ENCODE measurements at places on chromosomes 3 and 15. TPM values are rescaled to one million over a fixed set of nuclear protein-coding genes. Genes with fewer than 3 reads are reported as not detected.

GRCh38 chr3:4799266-4800256, 179.7 kb upstream of the BHLHE40 start:
- H3K27ac ChIP-seq: no peak overlapping the region
- no peaks in the 10 kb centered on the region for H3K27me3 ChIP-seq
- H3K4me1 ChIP-seq: peaks cover 13% of the 10 kb centered on the region

DNA sequence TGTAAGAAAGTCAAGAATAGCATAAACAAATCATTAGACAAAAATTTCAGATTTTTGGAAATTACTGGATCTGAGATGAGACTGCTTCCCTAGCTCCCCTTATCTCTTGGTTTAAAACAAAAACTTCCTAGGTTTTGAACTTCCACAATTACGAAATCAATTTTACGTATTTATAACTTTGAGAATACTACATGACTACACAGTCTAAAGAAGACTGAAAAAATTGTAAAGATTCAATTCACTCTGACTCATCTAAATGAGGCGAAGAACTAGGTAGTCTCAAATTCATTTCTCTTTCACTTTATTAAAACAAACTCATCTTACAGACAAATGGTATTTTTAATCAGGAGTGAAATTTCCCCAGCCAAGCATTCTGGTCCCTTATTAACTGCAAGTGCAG, 10.3 kb downstream of the CCDC54 start:
- no peaks in the 10 kb centered on the region for H3K36me3 ChIP-seq
- DNase-seq: no peak
- H3K27ac ChIP-seq: no peak overlapping the region
- H3K4me3 ChIP-seq: no peak overlapping the region
- H3K4me1 ChIP-seq: no peaks in the 10 kb centered on the region

- H3K4me3 ChIP-seq: no peak overlapping the region
- no peak overlapping the region for H3K27ac ChIP-seq
- no peaks in the 10 kb centered on the region for H3K27me3 ChIP-seq
- no peak for DNase-seq
- no peaks in the 10 kb centered on the region for H3K36me3 ChIP-seq
Observed at GRCh38 chr3:127006781-127007436, 24.0 kb downstream of the PLXNA1 start.

DNA sequence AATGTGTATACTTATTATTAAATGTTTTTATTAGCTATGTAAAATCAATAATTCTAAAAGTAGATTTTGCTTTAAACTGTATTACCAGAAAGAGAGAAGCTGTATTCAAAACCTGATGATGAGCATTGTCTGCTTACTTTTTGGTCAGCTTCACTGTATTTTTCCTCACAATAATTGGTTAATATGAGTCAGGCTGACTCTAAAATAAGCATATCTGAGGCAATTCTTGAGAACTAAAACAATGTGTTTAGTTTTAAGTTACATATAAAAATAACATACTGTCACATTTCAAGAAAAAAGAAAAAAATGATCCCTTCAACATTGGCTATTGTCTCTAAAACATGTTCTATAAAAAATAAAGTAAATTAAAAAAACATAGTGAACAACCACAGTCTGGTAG, 66.1 kb downstream of the EPHA3 start:
- DNase-seq: no peak
- H3K27ac ChIP-seq: no peak overlapping the region
- no peaks in the 10 kb centered on the region for H3K27me3 ChIP-seq
- no peaks in the 10 kb centered on the region for H3K36me3 ChIP-seq

DNA sequence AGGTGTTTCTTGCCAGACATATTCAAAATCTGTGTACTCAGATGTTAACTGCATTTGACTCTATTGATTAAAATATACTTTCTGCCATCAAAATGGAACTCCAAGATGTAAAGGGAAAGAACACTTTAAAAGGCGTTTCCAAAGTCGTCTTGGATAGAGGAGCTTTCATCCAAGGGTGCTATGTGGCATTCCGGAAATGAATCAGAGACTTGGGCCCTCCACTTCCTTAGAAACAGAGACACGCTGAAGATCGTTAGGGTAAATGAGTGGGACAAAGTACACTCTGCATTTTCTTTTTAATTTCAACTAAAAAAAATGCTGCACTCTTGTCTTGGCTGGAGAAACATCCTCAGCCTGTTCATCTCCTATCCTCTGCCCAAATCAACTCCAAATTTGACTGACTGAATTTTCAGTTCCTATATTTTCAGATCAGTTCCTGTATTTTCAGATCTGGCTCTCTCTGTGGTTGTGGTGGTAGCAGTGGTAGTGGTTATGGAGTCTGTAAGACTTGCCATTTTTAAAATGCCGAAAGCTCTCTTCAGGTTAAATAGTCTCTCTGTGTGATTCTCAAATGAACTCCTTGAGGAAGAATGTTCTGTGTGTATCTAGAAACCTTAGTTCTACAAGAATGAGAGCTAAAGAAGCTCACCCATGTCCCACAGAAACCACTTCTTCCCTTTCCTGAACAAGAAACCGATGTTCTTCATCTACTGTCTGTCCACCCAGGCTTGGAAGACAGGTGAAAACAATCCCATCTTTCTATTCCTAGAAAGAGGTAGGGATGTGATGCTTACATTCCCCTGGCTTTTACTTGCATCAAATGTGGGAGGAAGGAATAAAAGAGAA, 156.8 kb upstream of the ICE2 start:
- H3K4me1 ChIP-seq: peaks cover 7% of the 10 kb centered on the region
- DNase-seq: no peak
- no peaks in the 10 kb centered on the region for H3K36me3 ChIP-seq
- no peak overlapping the region for H3K27ac ChIP-seq
- H3K4me3 ChIP-seq: no peak overlapping the region

- H3K4me1 ChIP-seq: no peaks in the 10 kb centered on the region
- peaks cover 7% of the 10 kb centered on the region for H3K27me3 ChIP-seq
- no peaks in the 10 kb centered on the region for H3K36me3 ChIP-seq
- H3K4me3 ChIP-seq: no peak overlapping the region
- DNase-seq: no peak
Observed at GRCh38 chr15:77856705-77857346, 220.7 kb downstream of the TBC1D2B start.

DNA sequence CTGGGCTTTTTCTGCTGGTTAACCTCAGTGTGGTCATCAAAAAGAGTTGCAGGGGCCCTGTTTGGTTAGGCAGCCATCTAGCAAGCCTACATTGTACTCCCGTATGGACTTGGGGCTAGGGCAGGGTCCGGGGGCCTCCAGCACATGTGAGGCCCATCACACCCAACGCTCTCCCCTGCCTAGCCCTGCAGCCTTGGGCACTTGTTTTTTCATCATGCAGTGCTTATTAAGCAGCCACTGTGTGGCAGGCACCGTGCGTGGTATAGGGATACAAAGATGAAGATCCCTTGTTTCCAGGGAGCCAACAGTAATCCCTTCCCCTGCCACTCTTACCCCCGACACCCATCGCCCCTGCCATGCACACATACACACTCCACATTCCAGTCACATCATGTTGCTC, 14.2 kb downstream of the MRAS start:
- H3K4me1 ChIP-seq: no peaks in the 10 kb centered on the region
- H3K4me3 ChIP-seq: no peak overlapping the region
- H3K27ac ChIP-seq: no peak overlapping the region
- no peaks in the 10 kb centered on the region for H3K36me3 ChIP-seq

- no peaks in the 10 kb centered on the region for H3K4me1 ChIP-seq
- no peak for DNase-seq
- no peak overlapping the region for H3K4me3 ChIP-seq
- no peak overlapping the region for H3K27ac ChIP-seq
Observed at GRCh38 chr15:100783760-100784492, 95.7 kb upstream of the ALDH1A3 start.

- peak; percentile 33 for DNase-seq
- H3K27ac ChIP-seq: peak overlapping the region; percentile 91
- peak overlapping the region; percentile 56 for H3K4me3 ChIP-seq
- H3K27me3 ChIP-seq: no peaks in the 10 kb centered on the region
- H3K36me3 ChIP-seq: no peaks in the 10 kb centered on the region
- H3K4me1 ChIP-seq: peaks cover 53% of the 10 kb centered on the region
Observed at GRCh38 chr3:196611761-196612483, 27.6 kb upstream of the NRROS start.

DNA sequence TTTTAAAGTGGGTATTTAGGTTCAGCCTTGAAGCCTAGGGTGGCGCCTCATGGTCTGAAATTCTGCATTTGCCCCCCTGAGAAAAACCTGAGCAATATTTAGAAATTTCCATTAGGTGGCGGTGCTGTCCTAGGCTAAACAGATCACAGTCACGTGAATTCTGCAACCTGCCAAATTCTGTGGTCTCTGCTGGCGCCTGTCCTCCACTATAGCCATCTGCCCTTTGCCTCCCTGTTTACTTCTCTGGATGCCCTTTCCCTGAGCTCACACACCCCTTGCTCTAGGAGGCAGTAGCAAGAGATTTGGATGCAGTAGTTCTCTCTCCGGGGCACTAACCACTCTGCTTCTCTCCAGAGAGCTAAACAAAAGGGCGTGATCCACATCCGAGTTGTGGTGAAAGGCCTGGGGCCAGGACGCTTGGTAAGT, 9.1 kb downstream of the MRPS11 start:
- no peak overlapping the region for H3K4me3 ChIP-seq
- no peak overlapping the region for H3K27ac ChIP-seq
- peaks cover 2% of the 10 kb centered on the region for H3K4me1 ChIP-seq
- no peaks in the 10 kb centered on the region for H3K27me3 ChIP-seq
- DNase-seq: peak; percentile 38

DNA sequence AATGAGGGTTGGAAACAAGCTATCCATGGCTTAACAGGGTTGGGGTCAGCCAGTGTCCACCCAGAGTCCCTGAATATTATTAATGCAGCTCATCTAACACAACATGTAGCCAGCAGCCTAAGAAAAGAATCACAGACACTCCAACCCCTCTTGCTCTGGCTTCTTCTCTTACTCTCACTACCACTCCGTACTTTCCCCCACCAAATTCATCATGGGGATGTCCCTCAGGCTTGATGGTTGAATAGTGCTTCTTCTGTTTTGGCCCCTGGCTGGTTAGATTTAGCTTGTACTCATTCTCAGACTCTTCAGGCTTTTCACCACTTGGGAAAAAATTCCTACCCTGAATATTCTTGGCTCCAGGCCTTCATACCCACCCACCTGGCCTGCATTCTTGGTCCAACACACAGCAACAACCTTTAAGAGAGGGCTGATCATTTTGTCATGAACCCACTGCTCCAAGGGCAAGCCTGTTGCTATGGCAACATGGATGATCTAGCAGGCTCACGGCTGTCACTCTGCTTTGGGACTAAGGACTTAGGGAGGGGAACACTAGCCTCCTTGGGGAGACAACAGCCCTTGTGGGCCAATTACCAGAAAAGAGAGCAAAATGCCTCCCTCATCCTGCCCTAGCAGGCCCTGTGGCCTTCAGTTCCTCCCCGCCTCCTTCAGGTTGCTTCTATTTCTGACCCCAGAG, 9.4 kb upstream of the MED12L start:
- no peaks in the 10 kb centered on the region for H3K36me3 ChIP-seq
- H3K4me1 ChIP-seq: no peaks in the 10 kb centered on the region
- no peak overlapping the region for H3K4me3 ChIP-seq
- H3K27ac ChIP-seq: no peak overlapping the region
- DNase-seq: no peak

- H3K4me1 ChIP-seq: peaks cover 32% of the 10 kb centered on the region
- no peaks in the 10 kb centered on the region for H3K27me3 ChIP-seq
- DNase-seq: no peak
- peak overlapping the region; percentile 99 for H3K27ac ChIP-seq
Observed at GRCh38 chr3:182794455-182795388, 1.4 kb downstream of the ATP11B start.

The SERPINI2 gene
- total RNA-seq: not detected

The MTHFS gene
- 35.7 TPM for total RNA-seq

The LSAMP gene
- not detected for total RNA-seq

The CDCP1 gene
- total RNA-seq: 21.7 TPM

The PDZRN3 gene
- not detected for total RNA-seq

The ALAS1 gene
- total RNA-seq: 58.4 TPM

Data from activated CD4-positive, alpha-beta T cell treated with anti-CD3 and anti-CD28 coated beads, Interleukin-2, amount 10 ng/mL, durations not matched to agents 7 days and 5 days (primary cell).